Motor neuron (in vitro differentiated cells): ENCODE measurements at places on chromosomes 1 and 21. TPM values are rescaled to one million over a fixed set of nuclear protein-coding genes. Genes with fewer than 3 reads are reported as not detected.
A peak's percentile ranks its signal among the peaks of the same experiment; 100 is the strongest.

DNA sequence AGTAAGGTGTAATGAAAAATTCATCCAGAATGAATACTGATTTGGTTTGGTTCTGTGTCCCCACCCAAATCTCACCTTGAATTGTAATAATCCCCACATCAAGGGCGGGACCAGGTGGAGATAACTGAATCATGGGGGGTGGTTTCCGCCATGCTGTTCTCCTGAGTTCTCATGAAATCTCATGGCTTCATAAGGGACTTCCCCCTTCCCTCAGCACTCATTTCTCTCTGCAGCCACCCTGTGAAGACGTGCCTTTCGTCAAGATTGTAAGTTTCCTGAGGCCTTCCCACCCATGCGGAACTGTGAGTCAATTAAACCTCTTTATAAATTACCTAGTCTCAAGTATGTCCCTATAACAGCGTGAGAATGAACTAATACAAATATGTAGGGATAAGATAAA is 5.5 kb upstream of the SYNJ1 start:
- no peak for ATAC-seq

GRCh38 chr21:25062061-25062460 is 545.2 kb downstream of the MRPL39 start:
- no peak for ATAC-seq

DNA sequence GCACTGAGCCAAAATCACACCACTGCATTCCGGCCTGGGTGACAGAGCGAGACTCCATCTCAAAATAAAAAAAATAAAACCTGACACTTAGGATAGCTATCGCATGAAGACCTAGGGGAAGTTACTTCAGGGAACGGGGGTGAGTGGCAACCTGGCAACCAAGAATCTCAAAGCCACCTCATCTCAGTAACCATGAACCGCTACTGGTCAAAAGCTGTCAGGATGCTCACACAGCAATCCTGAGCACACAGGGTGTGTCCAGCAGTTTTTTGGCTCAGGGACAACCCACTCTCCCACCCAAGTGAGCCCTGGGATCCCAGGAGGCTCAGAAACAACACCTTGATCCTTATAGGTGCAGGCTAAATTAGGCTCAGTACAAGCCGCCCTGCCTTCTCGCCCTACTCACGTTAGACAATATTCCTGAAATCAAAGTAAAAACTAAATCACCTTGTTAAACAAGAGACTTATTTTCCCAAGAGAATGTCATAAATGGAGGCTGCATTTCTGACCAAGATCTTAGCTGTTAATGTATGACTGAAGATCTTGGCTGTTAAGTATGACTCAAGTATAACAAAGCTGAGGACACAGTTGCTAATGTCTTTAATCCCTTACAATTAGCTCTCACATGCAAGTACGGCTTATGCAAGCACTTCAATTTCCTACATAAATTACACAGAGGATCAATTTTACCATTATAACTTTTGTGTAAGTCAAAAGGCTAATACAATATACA is 48.3 kb upstream of the NADK start:
- ATAC-seq: peak; percentile 56

DNA sequence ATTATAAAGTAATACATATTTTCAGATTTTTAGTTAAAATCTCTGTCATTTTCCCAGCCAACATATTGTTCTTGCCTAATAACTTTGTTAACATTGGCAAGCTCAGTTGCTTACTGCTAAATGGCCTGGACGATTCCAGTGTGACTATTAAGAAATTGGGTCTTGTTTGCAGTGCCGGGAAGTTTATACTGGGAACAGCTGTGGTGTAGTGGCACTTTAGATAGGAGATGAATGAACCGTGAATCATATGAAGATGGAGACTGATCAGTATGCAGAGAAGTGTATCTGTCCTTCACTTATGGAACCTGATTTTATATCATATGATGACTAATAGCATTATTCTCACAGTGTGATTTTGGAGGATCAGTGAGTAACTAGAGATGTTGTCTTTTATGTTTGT is 3.3 kb downstream of the CHRM3 start:
- no peak for ATAC-seq

DNA sequence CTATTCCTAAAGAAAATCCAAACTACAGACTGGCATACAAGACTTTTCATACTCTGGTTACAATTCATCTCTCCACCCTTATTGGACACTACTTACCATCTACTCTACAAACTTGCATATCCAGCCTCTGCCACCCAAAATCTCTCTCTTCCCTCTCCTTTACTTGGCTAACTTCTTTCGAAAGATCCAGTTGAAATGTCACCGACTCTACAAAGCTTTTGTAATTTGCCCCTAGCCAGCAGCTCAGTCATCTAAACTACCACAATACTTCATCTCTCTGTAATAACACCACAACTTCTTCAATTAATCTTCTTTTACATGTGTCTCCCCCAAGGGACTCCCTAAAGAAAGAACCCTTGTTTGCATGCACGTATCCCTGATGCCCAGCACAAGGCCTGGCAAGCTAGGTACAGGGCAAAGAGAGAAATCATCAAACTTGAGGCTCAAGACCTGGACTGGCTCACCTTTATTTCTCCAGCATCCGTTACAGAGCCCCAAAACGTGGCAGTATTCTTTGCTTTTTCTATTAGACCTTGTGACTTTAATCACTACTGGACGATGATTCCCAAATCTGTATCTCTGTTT is 2.7 kb downstream of the ZBTB21 start:
- ATAC-seq: no peak

GRCh38 chr1:165444897-165445370 is at the start of gene RXRG:
RXRG (minus strand) TSS chr1:165445126; CDS start chr1:165444893, 233 bp downstream.
- ATAC-seq: peak; percentile 93

- no peak for ATAC-seq
These were observed 3.4 kb downstream of the FAM43B start for GRCh38 chr1:20555758-20556120.

DNA sequence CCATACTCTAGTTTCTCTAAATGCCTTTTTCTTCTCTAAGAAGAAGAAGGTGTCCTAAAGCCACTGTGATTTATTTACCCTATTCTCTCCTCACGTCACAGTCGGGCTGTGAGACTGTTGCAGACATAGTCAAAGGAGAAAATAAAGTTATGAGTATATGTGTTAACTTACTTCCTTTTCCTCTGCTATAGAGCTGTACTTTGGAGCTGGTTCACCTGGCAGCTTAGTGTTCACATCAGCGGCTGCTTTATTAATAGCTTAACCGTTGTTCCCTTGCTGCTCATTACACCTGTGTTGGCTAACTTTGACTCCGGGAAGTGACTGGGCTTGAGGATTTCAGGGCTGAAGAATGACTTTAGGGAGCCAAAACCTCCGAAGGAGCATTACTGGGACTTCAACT is 3.6 kb downstream of the PFKFB2 start:
- no peak for ATAC-seq

DNA sequence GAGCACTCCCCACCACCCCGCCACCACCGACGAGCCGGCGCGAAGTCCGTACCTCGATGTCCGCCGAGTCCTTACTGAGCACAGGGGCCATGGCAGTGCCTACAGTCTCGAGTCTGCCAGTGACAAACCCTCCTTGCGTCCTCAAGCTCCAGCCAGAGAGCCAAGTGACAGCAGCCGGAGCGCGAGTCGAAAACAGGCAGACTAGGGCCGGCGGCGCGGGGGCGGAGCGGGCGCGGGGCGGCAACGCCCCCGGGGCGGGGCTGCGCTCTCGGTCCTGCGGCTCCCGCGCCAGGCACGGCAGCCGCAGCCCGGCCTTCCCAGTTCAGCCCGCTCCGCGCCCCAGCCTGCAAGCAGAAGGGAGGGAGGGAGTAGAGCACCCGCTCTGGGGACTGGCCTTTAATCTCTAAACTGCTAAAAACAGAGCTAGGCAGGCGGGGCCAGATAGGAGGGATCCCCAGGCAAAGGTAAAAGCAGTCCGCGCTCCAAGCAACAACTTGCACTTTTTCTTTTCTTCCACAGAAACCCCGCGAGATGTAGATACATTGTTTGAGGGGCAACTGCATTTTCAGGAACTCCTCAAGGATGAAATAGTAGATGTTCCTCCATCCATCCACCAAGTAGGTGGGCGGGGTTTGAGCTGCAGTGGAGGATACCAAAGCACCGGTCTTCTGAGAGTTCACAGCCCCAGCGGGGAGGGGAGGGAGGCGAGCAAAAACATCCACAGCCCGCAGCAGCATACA is at the start of gene DPYD:
DPYD (minus strand) TSS at position 203 of the 740 bp plus-strand sequence; CDS start at position 91, 112 bp downstream.
- peak; percentile 91 for ATAC-seq

DNA sequence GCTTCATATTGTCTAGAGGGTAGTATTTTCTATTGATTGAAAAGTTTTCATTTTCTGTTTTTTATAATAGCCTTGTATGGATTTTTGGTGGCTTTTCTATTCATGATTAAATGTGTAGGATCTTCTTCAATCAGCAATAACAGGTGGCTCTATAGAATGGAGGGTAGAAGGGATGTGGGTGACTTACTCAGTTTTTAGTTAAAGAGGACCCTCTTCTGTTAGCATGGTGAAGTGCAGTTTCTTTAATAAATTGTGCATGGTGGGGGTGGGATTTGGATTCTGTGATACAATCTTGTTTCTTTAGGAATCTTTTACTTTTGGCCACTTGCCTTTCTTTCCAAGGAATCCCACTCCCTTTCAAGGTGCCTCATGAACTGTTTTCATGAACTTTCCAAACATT is 64.7 kb downstream of the SLC35A3 start:
- no peak for ATAC-seq

DNA sequence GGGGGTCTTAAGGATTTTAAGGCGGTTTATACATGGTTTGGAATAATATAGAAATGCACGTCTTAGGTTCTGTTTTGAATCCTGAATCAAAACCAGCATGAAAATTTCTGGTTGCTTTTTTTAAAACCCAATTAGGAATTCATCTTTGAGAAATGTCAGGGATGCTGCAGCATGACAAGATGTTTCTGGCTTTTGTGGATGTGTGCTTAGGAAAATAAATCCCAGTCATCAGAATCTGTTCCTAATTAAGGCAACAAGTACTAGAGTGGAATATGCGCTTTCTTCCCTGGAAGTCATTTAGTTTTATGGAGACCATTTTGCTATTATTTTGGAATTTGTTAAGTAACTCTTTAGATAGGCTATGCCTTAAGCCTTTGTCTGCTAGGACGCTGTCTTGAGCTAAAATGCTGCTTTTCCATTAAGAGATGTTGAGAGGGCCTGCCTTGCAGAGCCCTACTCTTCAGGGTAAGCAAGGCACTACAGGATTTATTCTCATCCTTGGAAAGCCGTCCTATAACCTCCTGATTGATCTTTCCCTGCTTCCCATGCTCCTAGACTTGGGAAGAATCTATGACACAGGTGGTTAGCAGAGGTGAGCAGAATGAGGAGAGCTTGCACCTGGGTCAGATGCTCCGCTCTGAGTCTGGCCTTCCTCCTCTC is 332.8 kb downstream of the DISC1 start:
- no peak for ATAC-seq

GRCh38 chr1:71273334-71273733 is 192.5 kb upstream of the ZRANB2 start:
- no peak for ATAC-seq

Gene CAPZB
- total RNA-seq: 105 and 124 TPM in 2 replicates

Gene GSTM4
- 7.0 and 7.1 TPM in 2 replicates for total RNA-seq

Gene CD48
- total RNA-seq: 0.32 TPM in 1 of 2 replicates, not detected in the other

Gene ETV3L
- total RNA-seq: not detected in 2 replicates

Gene ERVH48-1
- total RNA-seq: 0.38 and 0.55 TPM in 2 replicates

Gene RNU5D-1
- total RNA-seq: under 0.01 TPM in 2 replicates

Gene LRRN2
- total RNA-seq: 7.5 and 8.4 TPM in 2 replicates

Gene GCSAML
- 0.14 and 0.25 TPM in 2 replicates for total RNA-seq
